Sigmoid colon (tissue), 7 donors: ENCODE measurements at places on chromosomes 3 and 15.

DNA sequence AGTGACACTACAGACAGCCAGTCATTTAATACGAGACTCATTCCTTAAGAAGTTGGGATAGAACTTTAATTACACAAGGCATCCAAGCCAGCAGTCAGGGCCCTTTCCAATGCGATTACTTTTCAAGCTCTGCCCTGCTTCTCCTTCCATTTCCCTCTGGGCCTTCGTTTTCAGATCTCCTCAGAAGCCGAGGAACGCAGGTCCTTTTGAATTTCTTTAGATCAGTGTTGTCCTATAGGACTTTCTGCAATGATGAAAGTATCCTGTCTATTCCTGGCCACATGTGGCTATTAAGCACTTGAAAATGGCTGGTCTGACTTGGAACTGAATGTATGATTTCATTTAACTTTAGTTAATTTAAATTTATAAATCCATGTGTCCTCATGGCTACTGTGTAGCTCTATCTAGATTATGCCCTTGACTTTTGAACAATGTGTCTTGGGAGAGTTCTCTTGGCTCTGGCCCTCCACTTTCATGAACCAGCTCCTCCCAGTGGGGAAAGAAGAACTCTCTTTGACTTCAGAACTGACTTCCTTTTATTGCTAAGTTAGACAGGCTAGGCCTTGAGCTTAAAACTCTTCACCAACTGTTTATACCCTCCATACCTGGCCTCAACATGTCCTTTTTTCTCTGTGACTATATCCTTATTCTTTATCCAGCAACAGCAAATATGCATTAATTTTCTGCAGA, 22.6 kb downstream of the TGFBR2 start:
- H3K36me3 ChIP-seq, result peaks cover 3% of the 10 kb centered on the region
- no peak for DNase-seq
- H3K27ac ChIP-seq, result peak overlapping the region; percentile 62
- H3K4me3 ChIP-seq, result no peak overlapping the region

GRCh38 chr3:8739757-8740504, 6.3 kb downstream of the CAV3 start:
- no peak overlapping the region for H3K4me3 ChIP-seq
- no peaks in the 10 kb centered on the region for H3K36me3 ChIP-seq
- no peaks in the 10 kb centered on the region for H3K27me3 ChIP-seq
- DNase-seq, result no peak

DNA sequence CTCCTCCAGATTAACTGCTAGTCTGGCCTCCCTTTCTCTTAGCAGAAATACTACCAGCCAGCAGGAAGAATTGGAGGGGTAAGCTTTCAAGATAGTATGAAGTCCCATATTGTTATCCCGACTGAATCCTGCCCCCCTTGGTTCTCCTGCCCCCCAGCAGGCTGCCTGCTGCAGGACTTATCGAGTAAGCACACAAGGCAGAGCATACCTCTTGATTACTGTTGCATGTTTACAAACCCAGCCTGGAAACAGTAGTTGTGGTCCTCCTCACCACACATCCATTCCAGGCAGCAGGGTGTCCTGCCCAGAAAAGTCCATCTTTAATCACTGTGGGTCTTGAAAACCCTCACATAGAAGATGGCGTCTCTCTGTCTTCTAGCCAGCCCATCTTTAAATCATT, 66.8 kb upstream of the PPP2R3A start:
- no peak overlapping the region for H3K27ac ChIP-seq
- H3K4me1 ChIP-seq, result no peaks in the 10 kb centered on the region
- no peak overlapping the region for H3K4me3 ChIP-seq
- DNase-seq, result no peak

DNA sequence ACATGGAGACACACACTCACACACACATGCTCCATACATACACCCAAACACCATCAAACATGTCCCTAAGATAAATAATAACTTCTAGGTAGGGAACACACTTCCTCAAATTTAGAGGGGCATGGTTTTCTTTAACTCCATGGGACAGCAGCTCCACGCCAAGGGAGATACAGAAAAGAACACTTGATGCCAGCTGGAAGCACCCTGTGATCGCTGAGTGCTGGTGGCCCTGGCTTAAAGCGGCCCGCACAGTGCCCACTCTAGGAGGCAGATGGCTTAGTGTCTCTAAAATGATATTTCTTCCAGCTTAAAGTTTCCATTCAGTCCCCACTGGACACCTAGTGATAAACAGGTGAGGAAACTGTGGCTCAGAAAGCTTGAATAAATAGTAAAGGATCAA, 232.9 kb downstream of the UACA start:
- H3K27me3 ChIP-seq, result no peaks in the 10 kb centered on the region
- H3K27ac ChIP-seq, result no peak overlapping the region
- DNase-seq, result no peak
- H3K36me3 ChIP-seq, result no peaks in the 10 kb centered on the region

DNA sequence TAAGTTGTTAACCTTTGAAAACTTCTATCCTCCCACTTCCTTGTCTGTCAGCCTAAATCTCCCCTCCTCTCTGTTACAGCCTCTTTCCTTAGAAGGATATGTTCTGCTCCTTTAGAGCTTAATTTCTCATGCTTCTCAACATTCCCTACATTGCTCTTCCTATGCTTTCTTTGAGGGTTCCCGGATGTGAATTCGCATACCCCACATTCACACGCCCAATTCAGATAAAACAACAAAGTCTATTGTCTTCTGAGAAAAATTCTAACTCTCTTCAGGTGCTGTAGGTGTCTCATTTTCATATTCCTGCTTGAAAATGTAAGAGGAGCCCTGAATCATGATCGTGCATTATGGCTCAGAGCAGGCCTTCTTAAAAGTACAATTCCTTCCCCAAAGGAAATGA, 171.8 kb upstream of the DPH6 start:
- H3K27ac ChIP-seq, result no peak overlapping the region
- no peaks in the 10 kb centered on the region for H3K4me1 ChIP-seq
- H3K27me3 ChIP-seq, result no peaks in the 10 kb centered on the region

- no peak overlapping the region for H3K4me3 ChIP-seq
- H3K4me1 ChIP-seq, result no peaks in the 10 kb centered on the region
- H3K27me3 ChIP-seq, result no peaks in the 10 kb centered on the region
- DNase-seq, result peak; percentile 60
- H3K27ac ChIP-seq, result no peak overlapping the region
Measured at GRCh38 chr3:20683910-20684309, 497.9 kb upstream of the SGO1 start.

DNA sequence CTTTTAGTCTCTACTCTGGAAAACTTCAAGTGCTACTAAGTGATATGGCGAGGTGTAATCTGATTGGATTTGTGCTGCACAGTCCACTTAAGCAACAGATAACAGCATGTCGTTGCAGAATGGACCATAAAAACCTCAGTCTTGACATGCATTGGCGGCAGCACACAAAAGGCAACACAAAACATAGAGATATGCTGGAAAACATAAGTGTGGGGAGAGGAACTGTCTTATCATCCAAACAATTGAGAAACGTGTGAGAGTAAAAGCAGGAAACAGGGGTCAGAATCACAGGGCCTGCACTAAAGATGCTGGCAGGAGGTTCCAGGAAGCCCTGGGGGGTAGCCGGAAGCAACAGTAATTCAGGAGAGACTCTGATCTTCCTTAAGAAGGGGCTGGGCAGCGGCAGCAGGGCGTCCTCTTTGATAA, 82.1 kb downstream of the CGNL1 start:
- no peak overlapping the region for H3K4me3 ChIP-seq
- no peaks in the 10 kb centered on the region for H3K36me3 ChIP-seq
- no peaks in the 10 kb centered on the region for H3K4me1 ChIP-seq
- no peaks in the 10 kb centered on the region for H3K27me3 ChIP-seq
- H3K27ac ChIP-seq, result no peak overlapping the region

DNA sequence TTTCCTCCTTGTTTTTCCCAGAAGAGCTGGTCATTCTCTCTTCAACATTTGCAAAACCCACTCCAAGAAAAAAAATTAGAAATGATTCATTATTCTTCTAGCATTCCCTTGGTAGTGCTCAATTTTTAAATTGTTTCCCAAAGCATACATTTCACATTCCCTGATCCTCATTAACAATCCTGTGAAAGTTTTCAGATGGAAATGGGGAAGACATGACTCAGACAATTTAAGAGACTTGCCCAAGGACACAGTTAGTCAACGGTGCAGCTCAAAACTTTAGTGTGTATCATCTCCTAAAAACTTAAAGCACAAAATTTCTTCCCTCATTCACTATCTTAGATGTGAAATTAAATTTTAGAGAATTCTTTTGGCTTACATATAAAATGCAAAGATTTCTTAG, 17.1 kb upstream of the ABI3BP start:
- no peaks in the 10 kb centered on the region for H3K27me3 ChIP-seq
- H3K36me3 ChIP-seq, result no peaks in the 10 kb centered on the region
- H3K4me3 ChIP-seq, result no peak overlapping the region
- H3K4me1 ChIP-seq, result no peaks in the 10 kb centered on the region
- no peak for DNase-seq

DNA sequence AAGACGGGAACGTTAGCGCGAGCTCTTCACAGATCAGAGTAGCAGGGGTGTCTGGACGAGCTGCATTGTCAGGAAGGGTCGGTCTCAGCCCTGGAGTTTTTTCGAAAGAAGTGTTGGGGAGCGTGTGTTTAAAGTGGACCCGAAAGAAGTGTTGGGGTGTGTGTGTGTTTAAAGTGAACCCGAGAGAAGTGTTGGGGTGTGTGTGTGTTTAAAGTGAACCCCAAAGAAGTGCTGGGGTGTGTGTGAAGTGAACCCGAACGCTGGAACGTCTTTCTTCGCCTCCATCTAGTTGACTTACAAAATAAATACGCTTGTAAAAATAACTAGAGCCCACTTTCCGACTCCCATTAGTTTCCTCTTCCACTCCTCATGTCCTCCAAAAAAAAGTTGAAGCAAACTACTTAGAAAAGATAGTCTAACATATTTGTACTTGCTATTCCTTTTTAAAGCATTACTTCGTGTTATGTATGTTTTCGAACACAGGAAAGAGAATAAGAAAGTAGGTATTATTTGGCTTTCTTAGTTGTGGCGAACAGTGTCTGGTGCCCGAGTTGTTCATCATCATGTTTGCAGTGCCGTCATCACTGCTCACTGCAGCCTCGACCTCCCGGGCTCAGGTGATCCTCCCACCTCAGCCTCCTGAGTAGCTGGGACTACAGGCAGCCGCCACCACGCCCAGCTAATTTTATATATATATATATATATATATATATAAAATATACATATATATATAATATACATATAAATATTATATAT, 1.0 kb downstream of the LRCH3 start:
- peak overlapping the region; percentile 87 for H3K4me3 ChIP-seq
- H3K27me3 ChIP-seq, result no peaks in the 10 kb centered on the region
- peaks cover 24% of the 10 kb centered on the region for H3K4me1 ChIP-seq
- peak; percentile 66 for DNase-seq

DNA sequence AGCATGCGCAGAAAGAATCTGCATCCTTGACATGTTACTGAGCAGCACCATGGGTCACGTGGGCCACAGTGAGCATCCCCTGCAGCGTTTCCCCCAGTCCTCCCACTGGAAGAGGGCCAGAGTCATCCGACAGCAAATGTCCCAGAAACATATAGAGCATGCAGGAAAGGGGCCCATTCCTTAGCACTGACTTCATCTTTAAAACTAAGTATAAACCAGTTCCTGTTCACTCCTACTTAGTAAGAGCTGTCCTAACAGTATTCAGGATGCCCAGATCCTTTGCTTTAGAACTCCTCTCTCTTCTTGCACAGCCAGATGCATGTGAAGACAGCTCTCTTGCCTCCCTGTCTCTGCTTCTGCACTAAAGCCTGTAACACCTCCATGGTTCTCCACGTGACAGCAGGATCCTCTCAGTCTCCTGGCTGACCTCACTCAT, 79.3 kb upstream of the OXTR start:
- no peaks in the 10 kb centered on the region for H3K27me3 ChIP-seq
- H3K27ac ChIP-seq, result no peak overlapping the region
- peaks cover 24% of the 10 kb centered on the region for H3K4me1 ChIP-seq
- no peak for DNase-seq
- no peak overlapping the region for H3K4me3 ChIP-seq
